Esophagus squamous epithelium (tissue), 5 donors: ENCODE measurements at places on chromosomes 6 and 20. TPM values are rescaled to one million over a fixed set of nuclear protein-coding genes. Genes with fewer than 3 reads are reported as not detected.

DNA sequence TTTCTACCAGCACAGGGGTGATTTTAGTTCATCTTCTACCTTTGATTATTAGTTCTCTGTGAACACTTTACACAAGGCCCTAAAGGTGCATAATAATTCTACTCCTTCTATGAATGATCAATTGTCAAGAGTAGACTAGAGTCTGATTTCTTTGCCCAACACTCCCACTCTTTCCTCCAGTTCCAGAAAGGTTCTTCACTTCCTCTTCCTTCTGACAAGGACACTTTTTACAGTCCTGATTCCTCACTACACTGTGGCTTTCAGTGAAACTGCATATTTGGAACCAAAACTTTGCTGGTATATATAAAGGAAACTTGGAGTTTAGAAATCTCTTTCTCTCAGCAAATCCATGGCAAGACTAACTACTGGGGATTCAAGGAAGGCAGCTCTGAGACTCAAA is 10.6 kb upstream of the RSPO3 start:
- no peak overlapping the region for H3K4me3 ChIP-seq
- no peaks in the 10 kb centered on the region for H3K27me3 ChIP-seq
- H3K4me1 ChIP-seq = no peaks in the 10 kb centered on the region
- no peak overlapping the region for H3K27ac ChIP-seq
- H3K36me3 ChIP-seq = no peaks in the 10 kb centered on the region

DNA sequence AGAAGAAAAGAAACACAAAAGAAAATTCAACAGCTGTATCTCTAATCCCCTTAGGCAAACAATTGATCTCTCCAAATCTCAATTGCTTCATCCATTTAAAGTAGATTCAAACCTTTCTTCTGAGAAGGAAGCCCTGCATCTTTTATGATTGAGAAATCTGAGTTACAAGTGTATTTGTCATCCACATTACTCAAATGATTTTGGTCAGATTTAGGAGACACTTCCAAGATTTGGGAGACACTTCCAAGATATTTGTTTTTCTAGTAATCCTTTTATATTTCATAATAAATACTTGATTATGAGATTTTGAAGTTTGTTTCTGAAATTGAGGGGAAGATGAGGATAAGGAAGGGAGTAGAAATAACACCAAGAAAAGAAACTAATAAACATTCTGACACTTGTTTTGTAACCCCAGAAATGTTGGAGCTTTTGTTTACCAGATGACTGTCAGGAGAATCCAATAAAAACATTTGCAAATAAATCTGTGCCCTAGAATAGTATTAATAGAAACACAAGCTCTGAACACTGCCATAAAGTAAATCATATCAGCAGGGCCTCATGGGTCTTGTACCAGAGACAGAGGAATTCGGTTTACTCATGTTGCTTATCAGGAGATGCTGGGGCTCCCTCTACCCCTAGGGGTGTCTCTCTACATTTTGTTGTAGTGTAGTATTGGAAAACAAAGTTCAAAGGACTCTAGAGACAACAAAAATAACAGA is 314.3 kb upstream of the NT5E start:
- no peak for DNase-seq
- no peaks in the 10 kb centered on the region for H3K36me3 ChIP-seq
- H3K27ac ChIP-seq = no peak overlapping the region

GRCh38 chr6:10947966-10948365 is 61.1 kb downstream of the SYCP2L start:
- H3K27me3 ChIP-seq = no peaks in the 10 kb centered on the region
- H3K36me3 ChIP-seq = no peaks in the 10 kb centered on the region
- H3K4me1 ChIP-seq = no peaks in the 10 kb centered on the region
- no peak for DNase-seq
- no peak overlapping the region for H3K4me3 ChIP-seq

GRCh38 chr20:36497856-36498255 is 43.5 kb upstream of the MYL9 start:
- peaks cover 13% of the 10 kb centered on the region for H3K4me1 ChIP-seq
- no peak overlapping the region for H3K4me3 ChIP-seq
- H3K27ac ChIP-seq = no peak overlapping the region
- peaks cover 34% of the 10 kb centered on the region for H3K36me3 ChIP-seq

- H3K4me3 ChIP-seq = no peak overlapping the region
- DNase-seq = no peak
- no peaks in the 10 kb centered on the region for H3K36me3 ChIP-seq
- no peaks in the 10 kb centered on the region for H3K4me1 ChIP-seq
Measured at GRCh38 chr20:50610212-50610718, 81.1 kb downstream of the RIPOR3 start.

The TBX18 gene
- 4.4 TPM for total RNA-seq

The CST5 gene
- total RNA-seq = not detected

The SPATA25 gene
- total RNA-seq = not detected

The SMIM28 gene
- total RNA-seq = not detected

The BMP7 gene
- 21.8 TPM for total RNA-seq

The ANKEF1 gene
- 4.4 TPM for total RNA-seq

The ADTRP gene
- total RNA-seq = 0.79 TPM

The LIN28B gene
- total RNA-seq = not detected
